Posterior vena cava (tissue), 2 donors: ENCODE measurements at places on chromosomes 7 and 10.

DNA sequence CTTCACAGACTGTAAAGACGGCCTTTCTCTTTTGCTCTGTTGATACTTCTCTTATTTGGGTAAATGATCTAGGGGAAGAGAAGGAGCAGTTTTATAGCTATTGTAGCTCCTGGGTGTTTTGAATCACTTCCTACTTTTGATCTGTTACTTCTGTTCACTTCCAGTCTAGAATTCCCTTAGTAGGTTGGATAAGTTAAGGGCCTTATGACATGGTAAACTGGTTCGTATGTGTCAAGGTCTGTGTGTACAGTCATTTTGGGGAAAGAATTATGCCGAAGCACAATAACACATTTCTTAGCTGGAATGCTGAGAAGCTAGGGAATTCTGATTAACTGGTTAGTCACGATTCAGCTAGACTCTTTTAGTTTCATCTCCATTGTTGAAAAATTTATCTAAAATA is 8.1 kb downstream of the DENND10 start:
- DNase-seq = no peak

DNA sequence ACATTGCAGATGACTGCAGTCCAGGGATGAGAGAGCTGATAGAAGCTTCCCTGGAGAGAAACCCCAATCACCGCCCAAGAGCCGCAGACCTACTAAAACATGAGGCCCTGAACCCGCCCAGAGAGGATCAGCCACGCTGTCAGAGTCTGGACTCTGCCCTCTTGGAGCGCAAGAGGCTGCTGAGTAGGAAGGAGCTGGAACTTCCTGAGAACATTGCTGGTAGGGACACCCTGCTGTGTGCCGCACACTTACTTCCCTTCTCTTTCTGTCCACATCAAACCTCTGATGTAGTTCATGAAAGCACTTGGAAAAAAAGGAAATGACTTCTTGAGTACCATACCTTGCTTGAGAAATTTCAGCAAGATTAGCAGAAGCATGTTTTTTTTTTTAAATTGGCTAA is 25.3 kb downstream of the MAP3K8 start:
- peak; percentile 86 for DNase-seq

GRCh38 chr7:158810846-158811245 is 18.5 kb downstream of the ESYT2 start:
- DNase-seq = no peak

- DNase-seq = peak; percentile 90
These were observed 9.0 kb downstream of the SKIDA1 start for GRCh38 chr10:21516242-21517131.

GRCh38 chr10:120575411-120575810 is 118.4 kb downstream of the PLPP4 start:
- no peak for DNase-seq

DNA sequence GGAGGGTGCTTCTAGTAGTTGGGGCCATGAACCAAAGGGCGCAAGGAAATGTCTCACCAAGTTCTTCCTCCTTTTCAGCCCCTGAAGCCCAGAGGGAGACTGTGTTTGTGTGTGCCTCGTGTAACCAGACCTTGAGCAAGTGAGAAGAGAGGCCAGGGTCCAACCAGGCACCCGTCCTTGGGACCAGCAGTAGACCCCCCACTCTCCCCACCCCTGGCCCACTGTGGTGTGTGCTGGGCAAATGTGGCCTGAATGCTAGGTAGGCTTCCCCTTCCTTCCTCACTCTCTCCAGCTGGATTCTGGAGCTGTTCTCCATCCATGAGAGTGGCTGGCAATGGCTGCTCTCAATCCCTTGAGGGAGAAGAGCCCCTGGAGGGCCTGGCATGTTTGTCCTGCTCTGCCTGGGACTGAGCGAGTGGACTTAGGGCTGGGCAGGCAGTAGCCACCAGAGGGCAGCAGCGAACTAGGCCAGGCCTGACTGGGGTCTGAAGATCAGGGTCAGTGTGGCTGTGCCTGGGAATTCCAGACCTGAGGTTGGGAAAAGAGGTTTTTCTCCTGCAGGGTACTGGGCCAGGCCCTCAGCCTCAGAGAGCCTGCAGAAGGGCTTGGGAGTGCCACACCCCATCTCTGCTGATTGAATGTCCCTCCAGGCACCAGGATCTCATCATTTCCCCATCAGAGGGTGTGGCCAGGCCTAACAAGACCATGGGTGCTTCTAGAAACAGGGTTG is 12.5 kb downstream of the SFRP5 start:
- DNase-seq = peak; percentile 86

DNA sequence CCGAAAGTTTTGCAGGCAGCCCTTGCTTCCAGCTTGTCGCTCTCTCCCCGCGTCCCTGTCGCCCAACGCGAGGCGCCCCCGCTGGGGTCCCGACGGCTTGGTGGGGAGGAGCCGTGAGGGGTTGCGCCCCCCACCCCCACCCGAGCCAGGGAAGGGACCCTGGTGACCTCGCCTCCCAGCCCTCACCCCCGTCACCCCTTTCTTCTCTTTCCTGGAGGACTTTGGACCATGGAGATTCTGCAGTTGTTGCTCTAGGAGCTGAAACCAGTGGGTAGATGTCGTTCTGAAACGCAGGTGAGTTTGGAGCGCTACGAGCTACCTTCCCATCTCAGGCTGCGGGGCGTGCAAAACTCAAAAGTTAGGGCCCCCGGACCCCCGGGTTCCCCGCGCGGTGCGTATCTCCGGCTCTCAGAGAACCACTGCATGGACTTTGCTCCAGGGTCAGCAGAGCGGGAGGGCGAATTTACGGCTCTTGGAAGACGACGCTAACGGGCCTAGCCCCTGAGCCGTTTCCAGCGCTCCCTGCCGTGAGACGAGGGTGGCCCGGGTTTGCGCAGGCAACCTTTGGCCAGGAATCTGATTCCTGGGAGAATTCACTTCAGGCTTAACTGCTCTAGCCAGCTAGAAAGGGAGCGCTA is 684 bp upstream of the ATXN7L1 start:
- peak; percentile 83 for DNase-seq

GRCh38 chr7:4648111-4648510 is 34.0 kb upstream of the FOXK1 start:
- DNase-seq = no peak

DNA sequence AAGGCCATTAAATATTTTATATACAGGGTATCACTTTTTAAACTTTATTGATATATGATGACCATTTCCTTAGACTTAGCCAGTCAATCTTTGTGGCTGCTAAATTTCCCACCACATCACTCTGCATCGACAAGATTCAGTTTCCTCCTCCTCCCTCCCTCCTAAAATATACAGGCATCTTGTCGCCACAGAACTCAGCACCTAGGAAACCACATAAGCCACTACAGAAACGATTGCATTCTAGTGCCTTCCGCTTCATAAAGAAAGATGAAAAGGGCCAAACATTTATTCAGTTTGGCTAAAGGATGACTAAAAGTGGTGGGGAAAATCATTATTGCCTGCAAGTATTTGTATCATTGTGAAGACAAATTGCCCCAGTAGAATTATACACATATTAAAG is 30.7 kb downstream of the ERCC6 start:
- DNase-seq = no peak

DNA sequence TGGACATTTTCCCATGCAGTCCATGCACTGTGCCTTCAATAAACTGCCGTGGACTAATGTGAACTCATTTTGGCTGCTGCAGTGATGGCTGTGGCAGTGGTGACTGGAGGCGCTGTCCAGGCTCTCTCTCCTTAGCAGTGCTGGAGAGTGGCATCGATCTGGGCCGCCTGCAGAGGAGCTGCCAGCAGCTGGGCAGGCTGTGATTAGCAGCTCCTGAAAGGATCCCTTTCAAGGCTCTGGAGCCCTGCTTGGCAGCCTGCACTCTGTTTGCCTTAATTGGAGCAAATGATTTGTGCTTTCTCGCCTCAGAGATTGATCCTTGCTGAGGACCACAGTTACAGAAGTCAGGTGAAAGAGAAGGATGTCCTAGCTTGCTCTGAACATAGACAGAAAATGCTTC is 130.1 kb upstream of the VWC2 start:
- no peak for DNase-seq
